ENCODE measurements at places on chromosomes 2 and 18.

DNA sequence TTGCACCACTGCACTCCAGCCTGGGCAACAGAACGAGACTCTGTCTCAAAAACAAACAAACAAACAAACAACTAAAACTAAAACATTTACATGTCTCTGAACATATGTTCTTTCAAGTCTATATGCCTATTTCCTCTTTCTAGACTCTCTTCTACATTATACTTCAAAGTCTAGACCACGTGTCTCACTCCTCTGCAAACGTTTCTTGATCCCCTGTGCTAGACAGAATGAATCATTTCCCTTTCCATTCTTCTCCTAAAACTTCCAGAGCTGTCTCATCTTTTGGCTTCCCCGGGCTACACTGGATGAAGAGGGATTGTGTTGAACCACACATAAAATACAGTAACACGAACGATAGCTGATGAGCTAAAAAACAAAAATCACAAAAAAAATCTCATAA lies 67.1 kb downstream of the BAZ2B start:
- no peak for DNase-seq

DNA sequence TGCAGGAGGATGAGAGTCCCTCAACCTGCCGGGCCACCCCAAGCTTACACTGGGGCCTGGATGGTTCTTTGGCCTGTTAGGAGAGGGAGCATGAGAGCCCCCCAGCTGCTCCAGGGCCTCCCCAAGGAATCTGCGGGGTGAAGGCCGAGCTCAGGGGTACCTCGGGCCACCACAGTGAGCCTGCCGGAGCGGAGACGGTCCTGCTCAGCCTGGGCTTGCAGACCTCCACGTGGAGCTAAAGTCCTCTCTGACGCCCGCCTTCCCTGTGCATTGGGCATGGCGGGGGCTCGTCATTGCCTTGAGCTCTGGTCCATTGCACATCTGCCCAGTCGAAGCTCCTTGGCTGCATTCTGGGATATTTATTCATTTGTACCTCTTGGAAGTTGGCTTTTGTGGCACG lies 62.7 kb downstream of the ASB1 start:
- DNase-seq, result no peak

GRCh38 chr2:179349670-179350303 lies 85.2 kb upstream of the SESTD1 start:
- DNase-seq, result no peak

DNA sequence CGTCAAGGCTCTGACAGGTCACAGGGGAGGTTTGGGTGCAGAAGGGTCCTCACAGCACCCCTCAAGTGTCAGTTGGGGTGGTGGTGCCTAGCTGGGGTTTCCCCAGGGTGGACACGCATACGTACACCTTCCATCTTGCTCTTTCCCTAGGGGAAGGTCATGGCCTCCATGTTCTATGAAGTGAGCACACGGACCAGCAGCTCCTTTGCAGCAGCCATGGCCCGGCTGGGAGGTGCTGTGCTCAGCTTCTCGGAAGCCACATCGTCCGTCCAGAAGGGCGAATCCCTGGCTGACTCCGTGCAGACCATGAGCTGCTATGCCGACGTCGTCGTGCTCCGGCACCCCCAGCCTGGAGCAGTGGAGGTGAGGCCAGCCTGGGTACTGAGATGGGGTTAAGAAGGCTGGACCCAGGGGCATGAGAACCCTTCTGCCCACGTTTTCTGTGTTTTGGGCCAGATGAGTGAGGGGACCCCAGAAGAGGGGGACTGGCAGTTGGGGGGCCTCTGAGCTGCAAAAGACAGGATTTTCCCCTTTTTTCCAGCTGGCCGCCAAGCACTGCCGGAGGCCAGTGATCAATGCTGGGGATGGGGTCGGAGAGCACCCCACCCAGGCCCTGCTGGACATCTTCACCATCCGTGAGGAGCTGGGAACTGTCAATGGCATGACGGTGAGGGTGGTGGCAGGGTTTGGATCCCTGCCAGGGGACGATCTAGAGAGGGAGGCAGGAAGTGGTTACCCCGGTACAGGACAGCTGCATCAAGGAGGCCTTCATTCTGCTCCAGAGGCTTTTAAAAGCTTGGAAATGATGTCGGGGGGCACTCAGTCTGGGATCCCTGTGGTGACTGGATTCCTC lies 20.9 kb downstream of the SLC30A3 start:
- no peak for DNase-seq

DNA sequence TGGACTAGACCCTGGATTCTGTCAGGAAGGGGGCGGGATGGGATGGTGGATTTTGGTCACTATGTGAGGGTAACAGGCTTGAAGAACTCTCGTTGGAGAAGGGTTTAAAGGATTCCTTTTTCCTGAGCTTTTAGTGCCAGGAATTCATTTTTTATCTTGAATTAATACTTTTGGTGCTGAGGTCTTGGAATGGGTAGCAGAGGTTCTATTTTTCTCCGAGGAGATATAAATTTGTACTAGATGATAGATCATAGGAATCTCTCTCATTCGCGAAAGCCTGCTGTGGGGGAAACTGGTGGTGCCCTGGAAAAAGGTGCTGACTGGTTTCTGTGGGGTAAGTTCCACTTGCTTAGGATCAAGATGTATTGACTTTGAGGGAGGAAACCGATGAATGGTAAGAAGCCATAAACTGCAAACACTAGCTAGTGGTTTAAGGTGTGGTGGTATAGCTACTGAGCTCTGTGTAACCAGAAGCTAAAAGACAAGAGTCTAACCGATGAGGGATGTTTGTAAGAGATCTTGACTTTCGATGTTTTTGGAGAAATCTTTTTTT lies 706 bp downstream of the AGPS start:
- peak; percentile 7 for DNase-seq

GRCh38 chr2:45293182-45293581 lies 283.9 kb upstream of the SIX2 start:
- DNase-seq, result no peak

DNA sequence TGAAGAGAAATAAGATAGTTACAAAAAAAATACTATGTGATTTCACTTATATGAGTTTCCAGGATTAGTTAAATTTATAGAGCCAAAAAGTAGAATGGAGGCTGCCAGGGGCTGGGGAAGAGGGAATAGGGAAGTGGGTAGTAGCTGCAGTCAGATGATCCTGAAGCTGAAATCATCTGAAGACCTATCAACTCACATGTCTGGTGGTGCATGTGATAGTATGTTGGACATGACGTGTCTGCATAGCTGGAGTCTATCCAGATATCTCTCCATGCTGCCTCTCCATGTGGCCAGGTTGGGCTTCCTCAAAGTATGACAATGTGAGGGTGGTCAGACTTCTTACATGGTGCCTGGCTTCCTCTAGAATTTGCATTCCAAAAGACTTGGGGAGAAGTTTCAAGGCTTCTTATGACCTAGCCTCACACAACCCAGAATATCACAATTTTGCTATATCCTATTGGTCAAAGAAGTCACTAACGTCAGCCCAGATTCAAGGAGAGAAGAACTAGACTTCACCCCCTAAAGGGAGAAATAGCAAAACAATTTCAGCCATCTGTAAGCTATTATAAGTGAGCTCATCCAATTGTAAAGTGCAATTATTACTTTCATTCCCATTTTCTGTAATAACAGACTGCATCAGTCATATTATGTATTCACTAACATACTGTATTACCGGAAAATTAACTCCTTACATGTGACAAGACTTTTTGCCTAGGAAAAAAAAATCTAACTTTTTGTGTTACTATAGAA lies 14.0 kb upstream of the ZNF396 start:
- no peak for DNase-seq

GRCh38 chr18:13879937-13880336 lies 35.4 kb downstream of the MC2R start:
- no peak for DNase-seq

DNA sequence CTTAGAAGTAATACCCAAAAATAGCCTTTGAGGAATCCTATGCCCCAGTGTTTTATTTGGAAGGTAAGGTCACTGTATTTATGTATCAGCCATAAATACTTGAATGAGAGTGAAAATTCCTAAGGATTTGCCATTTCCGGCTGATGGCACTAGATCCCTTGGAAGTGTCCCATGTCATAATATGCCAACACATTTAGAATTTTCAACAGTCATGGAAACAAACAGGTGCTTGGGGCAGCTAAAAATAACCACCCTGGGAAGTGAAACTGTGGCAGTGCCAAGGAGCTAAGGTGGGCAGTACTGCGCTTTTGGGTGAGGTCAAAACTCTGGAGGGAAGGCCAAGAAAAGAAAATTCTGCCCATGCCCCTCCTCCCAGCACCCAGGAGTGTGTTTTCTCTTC lies 80.2 kb downstream of the TCF7L1 start:
- no peak for DNase-seq

DNA sequence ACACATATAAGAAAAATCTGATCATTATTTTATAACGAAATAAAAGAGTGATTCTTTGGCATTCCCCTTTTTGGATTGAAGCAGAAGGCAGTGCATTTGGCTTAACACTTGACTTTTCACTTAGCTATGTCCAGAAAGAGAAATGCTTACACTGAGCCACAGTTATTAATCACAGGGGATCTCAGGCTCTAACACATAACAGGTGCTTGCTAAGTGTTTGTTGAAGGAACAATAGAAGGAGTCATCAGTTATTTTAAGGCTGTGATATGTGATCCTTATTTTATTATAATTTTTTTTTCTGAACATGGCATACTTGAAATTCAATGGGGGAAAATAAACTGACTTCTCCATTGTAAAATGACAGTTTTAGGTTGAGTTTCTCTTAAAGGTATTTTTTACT lies 209.5 kb downstream of the UBE2E3 start:
- no peak for DNase-seq

DNA sequence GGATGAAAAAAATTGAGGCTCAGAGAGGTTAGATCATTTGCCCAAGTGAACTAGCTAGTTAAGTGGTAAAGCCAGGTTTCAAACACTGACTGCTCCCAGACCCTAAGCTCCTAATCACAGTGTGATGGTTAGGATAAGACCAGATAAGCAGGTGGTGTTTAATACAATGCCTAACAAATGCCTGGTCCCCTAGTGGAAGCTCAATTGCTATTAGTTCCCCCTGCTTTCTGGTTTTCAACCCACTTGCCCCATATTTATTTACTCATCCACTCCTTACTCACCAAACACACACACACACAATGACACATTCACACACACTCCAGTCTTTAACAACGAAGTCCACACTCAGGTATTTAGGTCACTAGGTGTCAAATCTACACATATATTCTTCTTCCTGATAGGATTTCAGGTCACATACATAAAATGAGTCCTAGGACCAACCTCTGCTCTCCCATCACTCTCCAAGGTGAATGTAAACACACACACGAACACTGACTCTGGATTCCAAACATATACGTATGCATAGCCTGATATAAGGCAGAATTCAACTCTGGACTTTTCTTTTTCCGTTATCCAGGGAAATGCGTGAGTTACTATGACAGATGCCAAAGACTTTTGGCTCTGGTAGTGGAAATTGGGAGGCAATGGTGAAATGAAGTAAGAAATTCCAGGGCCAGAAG lies 73.6 kb upstream of the TSPYL6 start:
- DNase-seq, result no peak

GRCh38 chr2:216765761-216766262 lies 70.5 kb upstream of the IGFBP5 start:
- DNase-seq, result no peak

DNA sequence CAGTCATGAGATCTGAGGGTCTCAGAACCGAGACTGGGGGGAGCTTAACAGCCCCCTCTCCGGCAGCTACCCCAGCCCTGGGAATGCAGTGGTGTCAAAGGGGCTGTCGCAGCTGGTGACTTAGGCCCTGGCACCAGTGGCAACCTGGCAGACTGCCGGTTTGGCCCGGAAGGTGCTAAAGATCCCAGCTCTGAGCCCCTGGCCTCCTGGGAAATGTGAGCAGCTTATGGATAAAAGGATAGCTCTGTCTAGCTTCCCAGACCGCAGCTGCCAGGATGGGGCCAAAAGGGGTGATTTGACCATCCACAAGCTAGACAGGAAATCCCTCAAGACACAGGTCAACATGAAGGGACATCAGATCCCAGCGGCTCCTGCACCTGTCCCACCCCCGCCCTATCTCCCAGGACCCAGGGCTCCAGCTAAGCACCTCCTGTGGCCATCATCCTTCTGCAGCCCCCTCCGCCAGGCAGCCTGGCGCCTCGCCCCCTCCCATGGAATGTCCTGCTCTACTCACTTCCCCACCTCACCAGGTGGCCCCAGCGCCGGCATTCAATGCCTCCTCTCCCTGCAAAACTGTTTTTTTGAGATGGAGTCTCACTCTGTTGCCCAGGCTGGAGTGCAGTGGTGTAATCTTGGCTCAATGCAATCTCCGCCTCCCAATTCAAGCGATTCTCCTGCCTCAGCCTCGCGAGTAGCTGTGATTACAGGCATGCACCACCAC lies 33.2 kb upstream of the EFHD1 start:
- DNase-seq, result no peak

DNA sequence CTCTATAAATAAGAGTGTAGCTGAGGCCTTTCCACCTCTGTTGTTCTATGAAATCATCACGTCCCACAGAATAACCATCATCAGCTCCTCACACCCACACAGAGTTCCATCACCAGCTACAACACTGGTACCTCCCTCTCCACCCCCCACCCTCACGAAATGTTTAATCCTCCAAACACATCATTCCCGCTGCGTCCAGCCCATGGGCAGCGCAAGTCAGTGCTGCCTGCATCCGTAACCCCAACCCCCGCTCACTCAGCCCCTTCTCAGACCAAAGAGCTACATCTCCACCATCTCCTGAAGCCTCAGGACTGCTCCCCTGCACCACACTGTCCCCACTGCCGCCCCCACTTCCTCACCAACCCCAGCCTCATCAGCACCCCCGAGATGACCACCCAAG lies 19.4 kb downstream of the DNMT3A start:
- DNase-seq, result no peak

DNA sequence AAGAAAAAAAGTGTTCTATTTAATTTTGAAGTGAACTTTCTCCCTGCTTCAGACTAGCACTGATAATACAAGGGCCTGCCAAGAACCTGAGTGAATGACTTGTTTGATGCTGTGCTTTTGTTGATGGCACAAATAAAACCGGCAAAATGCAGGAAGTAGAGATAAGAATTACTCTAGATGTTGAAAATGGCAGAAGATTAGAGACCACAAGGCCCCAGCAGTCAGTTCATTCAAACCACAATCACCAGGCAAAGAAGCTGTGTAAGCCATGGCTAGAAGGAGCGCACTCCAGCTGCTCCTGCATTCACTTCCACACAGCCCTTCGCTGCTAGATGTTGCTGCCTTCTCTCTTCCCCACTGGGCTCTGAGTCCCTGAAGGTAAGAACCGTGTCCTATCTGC lies 297.1 kb downstream of the AGPS start:
- no peak for DNase-seq

- DNase-seq, result no peak
Observed at GRCh38 chr2:43175020-43175441, 51.4 kb downstream of the ZFP36L2 start.

DNA sequence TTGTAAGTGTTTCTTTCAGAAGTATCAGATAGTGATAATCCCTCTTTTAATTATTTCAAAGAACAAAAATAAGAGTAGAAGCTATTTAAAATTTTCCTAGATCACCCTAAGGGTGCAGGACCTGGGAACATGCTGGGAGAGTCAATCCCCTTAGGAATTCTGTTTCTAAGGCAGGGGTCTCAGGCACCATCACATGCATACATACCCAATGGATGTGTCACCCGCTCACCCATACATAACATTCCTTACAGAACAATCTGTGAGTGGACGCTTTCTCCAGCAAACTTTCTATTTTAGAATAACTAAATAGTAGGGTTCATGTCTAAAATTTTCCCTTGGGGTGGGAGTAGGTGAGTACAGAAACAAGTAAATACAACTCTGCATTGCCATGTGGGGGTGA lies 8.4 kb downstream of the DSEL start:
- DNase-seq, result no peak
